Activated naive CD8-positive, alpha-beta T cell treated with anti-CD3 and anti-CD28 coated beads for 36 hours (primary cell): ENCODE measurements at places on chromosomes 3 and 15.

GRCh38 chr3:53518495-53518981 is 24.1 kb downstream of the CACNA1D start:
- no peak for DNase-seq

DNA sequence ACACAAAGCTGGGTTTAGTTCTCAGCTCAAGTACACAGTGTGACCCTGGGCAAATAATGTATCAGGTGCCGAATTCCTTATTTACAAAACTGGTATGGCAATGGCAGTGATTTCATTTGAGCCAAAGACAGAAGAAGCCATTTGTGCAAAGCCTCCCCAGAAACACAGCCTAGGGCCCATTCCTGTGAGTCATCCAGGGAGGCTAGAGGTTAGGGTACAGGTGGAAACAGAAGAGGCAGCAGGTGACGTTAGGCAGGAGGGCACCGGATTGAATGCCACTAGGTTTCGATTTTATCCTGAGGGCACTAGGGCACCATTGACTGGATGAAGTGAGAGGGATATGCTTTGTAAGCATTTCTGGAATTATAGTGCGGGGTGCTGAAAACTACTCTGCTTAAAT is 766.9 kb upstream of the NR2F2 start:
- DNase-seq = no peak

- no peak for DNase-seq
Observed at GRCh38 chr15:64117759-64118487, 22.1 kb downstream of the SNX1 start.

GRCh38 chr3:18812316-18812715 is 336.0 kb upstream of the KCNH8 start:
- no peak for DNase-seq

DNA sequence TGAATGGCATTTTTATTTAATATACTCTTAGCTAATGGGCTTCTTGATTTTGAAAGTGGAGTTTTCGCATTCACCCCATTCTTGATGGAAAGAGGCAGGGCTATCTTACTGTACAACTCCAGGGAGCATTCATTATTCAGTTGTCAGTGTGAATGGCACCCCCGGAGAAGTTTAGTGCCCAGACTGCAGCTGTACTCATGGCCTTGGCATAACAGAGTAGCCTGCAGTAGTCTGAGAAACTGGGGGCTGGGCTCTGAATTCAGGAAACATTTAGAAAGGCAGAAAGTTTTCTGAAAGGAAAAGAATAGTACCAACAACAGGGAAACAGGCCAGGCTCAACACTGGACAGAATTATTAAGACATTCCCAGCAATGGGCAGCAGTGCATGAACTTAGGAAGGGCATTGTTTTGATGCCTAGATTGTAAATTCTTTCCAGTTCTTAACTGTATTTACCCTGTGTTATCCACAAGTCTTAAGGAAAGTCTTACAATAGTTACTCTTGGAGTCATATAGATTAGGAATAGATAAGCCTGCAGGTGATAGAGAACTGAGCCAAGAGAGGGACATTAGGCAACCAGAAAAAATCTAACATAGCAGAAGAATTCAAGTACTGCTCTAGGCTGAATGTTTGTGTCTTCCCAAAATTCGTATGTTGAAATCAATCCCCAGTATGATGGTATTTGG is 44.4 kb downstream of the TIPARP start:
- no peak for DNase-seq

DNA sequence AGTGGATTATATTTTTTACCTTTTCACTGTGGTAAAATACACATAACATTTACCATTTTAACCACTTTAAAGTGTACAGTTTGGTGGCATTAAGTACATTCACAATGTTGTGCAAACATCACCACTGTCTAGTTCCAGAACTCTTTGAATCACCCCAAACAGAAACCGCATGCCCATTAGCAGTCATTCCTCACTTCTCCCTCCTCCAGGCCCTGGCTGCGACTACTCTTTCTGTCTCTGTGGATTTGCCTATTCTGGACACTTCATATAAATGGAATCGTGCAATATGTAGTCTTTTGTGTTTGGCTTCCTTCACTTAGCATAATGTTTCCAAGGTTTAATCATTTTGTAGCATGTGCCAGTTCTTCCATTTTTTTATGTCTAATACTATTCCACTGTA is 409.8 kb downstream of the NTRK3 start:
- no peak for DNase-seq

DNA sequence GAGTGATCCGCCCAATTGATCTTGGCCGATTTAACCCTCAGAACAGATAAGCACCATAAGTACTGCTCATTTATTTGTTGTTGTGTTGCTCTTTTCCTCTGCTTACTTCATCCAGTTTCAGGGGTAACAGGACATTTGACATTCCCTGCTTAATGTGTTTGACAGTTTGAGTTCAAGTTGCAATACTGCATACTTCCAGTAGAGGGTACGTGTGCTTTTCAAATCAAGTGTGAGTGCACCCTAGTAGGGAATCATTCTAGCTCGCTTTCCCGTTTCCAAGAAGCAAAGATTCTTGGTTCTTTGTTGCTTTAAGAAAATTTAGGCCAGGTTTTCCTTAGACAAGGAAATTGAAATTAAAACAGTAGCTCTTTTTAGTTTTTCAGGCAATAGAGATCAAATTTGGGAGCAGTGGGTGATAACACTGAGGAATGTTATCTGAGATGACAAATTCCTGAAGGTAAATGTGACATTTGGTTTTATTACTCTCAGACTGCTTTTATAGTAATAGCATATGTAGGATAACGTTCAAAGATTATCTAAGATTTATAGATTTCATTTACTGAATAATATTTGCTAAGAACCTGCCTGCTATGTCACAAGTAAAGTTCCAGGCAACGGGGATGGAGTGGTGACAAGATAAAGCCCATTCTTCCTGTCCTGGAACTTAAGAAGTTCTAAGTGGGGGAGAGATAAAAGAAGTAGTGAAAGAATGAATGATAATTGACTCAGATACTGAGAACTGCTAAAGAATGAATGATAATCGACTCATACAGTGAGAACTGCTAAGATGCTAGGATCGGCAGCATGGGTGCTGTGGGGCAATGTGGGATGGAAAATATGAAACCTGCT is 73.3 kb downstream of the SYNPR start:
- no peak for DNase-seq

DNA sequence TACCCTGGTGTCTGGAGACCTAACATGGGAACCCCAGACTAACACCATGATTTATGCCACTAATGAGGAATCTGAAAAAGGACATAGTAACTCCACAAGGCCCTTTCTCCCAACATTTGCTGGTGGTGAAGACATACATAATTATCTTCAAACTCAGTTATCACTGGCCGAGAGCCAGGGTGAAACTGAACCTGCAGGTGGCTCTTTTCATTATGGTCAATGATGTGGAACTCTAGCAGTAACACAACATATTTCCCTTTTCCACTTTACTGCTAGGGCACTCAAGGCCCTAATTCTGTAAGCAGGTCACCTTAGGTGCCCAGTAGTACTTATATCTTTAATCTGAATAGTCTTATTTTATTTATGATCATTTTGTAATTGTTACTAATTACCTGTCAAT is 326.4 kb upstream of the SATB1 start:
- DNase-seq = no peak

GRCh38 chr15:34336991-34337556 is 507 bp downstream of the SLC12A6 start:
- DNase-seq = peak; percentile 24

DNA sequence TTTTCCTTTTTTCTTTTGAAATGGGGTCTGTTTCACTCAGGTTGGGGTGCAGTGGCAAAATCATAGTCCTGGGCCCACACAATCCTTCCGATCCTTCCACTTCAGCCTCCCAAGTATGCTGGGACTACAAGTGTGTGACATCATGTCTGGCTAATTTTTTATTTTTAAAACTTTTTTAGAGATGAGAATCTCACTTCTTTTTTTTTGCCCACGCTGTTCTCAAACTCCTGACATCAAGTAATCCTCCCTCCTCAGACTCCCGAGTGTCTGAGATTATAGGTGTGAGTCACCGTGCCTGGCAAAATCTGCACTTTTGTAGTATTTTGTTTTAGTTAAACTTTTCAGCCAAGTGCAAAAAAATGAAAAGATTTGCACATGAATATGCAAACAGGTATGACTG is 171.0 kb downstream of the FNDC3B start:
- no peak for DNase-seq

DNA sequence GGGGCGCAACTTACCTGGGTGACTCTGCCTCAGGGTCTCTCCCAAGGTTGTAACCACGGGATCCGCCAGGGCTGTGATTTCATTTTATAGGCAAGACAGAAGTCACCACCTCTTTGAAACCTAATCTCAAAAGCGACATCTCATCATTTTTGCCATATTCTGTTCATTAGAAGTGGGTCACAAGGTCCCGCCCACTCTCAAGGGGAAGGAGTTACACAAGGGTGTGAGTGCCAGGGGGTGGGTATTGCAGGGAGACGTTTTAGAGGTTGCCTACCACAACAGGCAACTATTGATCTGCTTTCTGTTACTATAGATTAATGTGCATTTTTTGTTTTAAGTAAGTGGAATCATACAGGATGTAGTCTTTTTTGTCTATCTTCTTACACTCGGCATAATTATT is 56.6 kb upstream of the ADPGK start:
- DNase-seq = no peak

- DNase-seq = no peak
Observed at GRCh38 chr15:45101749-45102148, 12.2 kb downstream of the DUOX2 start.

DNA sequence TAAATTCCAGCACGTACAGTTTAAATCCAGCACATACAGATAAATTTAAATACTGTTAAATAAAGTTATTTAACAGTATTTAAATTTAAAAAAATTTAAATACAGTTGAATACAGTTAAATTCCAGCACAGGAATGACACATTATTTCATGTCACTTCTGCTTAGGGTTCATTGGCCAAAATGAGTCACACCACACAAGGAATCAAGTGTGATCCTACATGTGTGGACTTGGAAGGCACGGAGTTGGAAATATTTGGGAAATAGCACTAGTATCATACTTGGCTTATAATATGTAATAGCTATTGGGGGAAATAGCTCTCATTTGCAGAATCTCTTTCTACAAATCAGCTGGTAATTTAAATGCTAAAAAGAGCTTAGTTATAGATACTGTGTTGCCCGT is 10.6 kb downstream of the RAB7A start:
- no peak for DNase-seq

- no peak for DNase-seq
Observed at GRCh38 chr3:194272861-194273742, 78.0 kb downstream of the CPN2 start.

DNA sequence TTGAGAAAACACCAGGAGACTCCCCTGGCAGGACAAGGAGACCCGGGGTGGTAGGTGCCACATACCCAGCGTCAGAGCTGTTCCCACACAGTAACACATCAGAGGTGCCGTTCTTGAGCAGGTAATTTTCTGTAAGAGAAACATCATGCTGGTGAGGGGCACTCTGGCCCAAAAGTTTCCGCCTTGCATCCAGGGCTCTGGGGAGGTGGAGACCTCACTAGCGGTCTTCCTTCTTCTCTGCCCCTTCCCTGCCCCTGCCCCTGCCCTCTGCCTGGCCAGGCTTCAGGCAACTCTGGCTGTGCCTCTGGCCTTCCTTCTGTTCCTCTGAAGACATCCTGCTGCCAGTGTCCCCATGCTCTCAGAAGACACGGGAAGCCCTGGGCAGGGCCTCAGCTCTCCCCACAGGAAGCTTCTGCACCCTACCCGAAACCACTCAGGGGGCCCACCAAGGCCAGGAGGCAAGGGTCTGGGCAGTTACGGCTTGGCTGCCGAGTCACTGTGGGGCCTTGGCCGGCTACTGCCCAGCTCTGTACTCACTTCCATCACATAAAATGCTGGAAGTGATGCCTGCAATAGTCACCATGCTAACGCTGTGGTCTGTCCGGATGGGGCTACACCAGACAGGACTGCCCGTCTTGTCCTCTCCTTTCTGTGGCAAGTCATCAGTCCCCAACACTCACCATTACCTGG is 41.3 kb downstream of the SCN5A start:
- no peak for DNase-seq

- no peak for DNase-seq
Observed at GRCh38 chr3:195907684-195907933, 742 bp downstream of the TNK2 start.

- peak; percentile 52 for DNase-seq
Observed at GRCh38 chr15:28974142-28974541, 88.4 kb downstream of the APBA2 start.

DNA sequence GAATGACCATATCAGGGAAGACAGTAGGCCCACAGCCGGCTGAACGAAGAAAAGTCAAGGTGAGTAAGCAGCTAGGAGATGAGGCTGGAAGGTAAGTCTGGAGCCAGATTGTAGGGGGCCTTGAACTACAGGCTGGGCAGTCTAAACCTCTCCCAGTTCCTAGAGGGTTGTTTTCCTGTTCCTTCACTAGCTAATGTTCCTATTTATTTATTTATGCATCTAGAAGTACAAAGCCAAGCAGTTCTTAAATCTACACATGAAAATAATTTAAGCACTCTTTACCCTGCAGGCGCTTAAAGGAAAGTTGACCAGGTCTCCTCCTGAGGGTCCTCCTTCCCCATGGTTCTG is 3.7 kb downstream of the ACAA1 start:
- no peak for DNase-seq

DNA sequence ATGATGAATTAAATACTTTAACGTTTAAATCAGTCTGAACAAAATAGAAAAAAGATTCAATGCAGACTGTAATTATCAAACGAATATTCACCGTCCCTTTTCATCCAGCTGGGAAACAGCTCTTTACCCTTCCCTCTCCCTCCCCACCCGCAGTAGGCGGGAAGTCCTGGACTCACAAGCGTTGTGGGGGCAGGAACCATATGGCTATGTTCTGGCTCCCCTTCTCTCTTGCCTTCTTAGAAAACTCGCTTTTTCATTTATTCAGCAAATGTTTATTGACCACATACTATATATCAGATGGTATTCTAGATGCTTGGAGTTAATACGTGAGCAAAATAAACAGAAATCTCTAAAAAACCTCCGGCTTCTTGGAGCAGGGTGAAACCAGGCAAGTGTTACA is 715 bp upstream of the SCAPER start:
- no peak for DNase-seq

GRCh38 chr3:21142949-21143348 is 608.1 kb downstream of the ZNF385D start:
- no peak for DNase-seq

- DNase-seq = no peak
Observed at GRCh38 chr15:98420837-98421236, 227.5 kb upstream of the IGF1R start.

DNA sequence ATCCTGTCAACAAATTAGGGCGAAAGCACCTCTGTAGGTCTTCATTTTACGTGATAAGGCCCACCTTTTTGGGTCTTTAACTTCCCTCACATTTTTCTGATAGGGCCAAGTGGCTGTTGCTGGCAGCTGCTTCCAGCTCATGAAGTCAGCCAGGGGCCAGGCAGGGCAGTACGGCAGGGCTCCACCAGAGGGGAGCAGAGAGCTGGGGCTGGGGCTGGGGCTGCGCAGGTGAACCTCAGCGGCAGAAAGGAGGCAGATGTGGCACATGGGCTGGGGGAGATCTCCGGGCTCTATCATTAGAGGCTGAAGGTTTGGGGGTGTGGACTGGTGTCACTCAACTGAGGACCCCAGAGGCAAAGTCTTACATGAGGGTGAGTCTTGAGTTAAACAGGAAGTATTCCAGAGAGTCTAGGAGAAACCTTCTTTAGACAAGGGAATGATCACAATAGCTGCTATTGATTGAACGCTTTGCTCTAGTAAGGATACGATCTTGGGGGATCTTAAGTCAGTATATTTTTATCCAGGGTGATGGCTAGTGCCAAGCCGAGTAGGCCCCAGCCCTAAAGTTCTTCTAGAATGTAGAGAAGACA is 62.8 kb upstream of the MEX3B start:
- DNase-seq = peak; percentile 79
